NCI-H1436 treated with DMSO at 0.1 percent for 48 hours (cell line): ENCODE measurements at places on chromosomes 3 and 15.

DNA sequence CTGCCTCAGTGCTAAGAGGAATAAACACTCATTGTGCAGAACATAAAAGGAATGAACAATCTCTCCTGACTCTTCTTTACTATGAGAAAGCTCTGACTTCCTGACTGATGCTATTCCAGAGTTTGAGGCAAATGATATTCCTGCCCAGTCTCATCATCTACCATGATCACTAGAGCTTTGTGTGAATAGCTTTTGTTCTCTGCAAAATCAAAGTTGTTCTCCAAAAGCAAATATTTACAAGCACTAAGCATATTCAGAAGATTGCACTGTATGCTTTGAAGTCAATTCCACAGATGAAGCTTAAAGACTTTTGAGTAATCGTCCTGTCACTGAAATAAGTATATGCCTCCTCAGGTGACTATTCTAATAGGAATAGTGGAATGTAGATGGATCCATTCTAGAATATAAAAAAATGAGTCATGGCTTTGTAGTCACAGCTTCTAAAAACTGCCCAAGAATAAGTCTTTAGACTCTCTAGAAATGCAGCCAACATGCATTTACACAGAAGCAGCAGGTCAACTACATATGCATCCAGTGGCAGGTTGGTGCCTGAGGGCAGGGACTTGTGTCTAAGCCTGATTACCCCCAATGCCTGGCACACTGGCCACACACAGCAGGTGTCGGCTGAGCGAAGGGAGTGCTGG lies 34.6 kb downstream of the TNFAIP8L3 start:
- DNase-seq, result no peak

GRCh38 chr3:45124352-45124751 lies 21.8 kb downstream of the CDCP1 start:
- DNase-seq, result no peak

DNA sequence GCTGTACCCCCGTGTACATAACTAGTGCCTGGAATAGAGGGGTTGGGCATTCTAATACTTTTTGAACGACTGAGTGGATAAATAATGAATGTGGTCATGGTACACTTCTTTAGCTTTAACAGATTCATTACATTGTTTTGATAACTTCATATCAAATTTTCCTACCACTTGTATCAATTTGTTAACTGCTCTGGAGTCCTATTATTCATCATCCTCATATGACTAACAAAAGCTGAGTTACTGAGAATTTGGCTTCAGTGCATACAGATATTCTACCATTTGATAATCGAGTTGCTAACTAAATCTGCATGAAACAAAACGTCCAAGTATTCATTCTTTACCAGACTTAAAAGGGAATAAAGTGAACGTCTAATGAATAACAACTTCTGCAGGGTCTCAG lies 31.7 kb downstream of the FRMD5 start:
- no peak for DNase-seq

- no peak for DNase-seq
Observed at GRCh38 chr3:125375950-125376679, 990 bp upstream of the ZNF148 start.

DNA sequence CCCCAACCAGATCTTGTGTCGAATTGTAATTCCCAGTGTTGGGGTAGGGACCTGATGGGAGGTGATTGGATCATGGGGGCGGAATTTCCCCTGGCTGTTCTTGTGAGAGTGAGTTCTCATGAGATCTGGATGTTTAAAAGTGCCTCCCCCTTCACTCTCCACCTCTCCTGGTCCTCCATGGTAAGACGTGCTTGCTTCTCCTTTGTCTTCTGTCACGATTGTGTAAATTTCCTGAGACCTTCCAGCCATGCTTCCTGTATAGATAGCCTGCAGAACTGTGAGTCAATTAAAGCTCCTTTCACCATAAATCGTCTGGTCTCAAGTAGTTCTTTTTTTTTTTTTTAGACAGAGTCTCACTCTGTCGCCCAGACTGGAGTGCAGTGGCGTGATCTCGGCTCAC lies 42.3 kb downstream of the NR1D2 start:
- no peak for DNase-seq

DNA sequence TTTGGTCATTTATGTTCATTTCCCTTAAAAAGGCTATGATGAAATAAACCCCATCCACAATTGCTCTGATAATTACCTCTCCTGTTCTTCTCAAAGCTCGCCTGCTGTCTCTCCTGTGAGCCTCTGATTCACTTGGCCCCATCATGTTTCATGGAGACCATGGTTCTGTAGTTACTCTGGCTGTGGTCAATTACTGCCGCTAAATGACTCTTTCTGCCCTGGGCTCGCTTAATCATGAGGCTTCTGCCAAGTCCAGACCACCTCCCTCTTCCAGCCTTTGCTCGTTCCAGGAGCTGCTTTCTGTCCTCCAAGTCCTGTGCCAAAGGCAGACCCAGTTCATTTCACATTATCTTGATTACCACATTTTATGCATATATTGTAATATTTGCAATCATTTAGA lies 91.9 kb downstream of the THSD4 start:
- no peak for DNase-seq

GRCh38 chr3:142148044-142148791 lies 1.1 kb downstream of the TFDP2 start:
- no peak for DNase-seq

DNA sequence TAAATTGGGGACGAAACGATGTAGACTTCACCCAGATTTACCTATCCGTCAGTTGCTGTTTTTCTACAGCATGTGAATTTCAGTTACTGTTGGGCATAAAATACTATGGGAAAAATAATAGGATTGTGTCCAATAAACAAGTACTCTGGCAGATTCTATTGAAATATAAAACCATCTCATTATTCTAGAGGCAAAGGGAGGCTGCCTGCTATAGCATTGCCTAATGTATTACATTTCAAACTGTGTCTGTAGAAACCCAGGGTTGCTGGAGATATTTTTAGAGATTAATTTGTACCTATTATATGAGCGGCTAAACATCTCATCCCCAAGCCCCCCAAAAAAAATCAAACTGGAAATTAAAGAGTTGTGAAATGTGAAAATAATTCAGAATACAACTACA lies 159.6 kb upstream of the IL12A start:
- no peak for DNase-seq

DNA sequence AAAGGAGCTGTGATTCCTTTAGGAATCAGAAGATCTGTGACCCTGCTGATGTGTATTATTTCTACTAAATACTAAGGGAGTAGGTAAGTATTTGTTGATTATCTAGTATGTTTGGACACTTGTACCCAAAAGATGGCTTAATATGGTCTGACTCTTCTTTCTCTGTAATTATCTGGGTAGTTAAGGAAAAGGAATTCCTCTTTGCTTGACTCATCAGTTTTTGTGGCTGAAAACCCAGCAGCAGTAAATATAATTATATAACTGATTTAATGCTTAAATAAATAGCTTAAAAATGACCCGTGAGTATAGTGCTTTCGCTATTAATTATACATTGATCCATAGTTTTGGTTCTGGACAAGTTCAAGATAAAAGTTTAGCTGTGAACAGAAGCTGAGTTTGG lies 155.8 kb downstream of the LRTM1 start:
- no peak for DNase-seq
